ENCODE measurements at places on chromosomes 3 and 15.
A peak's percentile ranks its signal among the peaks of the same experiment; 100 is the strongest.

- no peak for DNase-seq
Measured at GRCh38 chr3:168473334-168473890, 377.7 kb upstream of the GOLIM4 start.

- DNase-seq = no peak
Measured at GRCh38 chr3:126974756-126975155, 8.2 kb upstream of the PLXNA1 start.

- no peak for DNase-seq
Measured at GRCh38 chr15:54250326-54250725, 272.1 kb downstream of the UNC13C start.

DNA sequence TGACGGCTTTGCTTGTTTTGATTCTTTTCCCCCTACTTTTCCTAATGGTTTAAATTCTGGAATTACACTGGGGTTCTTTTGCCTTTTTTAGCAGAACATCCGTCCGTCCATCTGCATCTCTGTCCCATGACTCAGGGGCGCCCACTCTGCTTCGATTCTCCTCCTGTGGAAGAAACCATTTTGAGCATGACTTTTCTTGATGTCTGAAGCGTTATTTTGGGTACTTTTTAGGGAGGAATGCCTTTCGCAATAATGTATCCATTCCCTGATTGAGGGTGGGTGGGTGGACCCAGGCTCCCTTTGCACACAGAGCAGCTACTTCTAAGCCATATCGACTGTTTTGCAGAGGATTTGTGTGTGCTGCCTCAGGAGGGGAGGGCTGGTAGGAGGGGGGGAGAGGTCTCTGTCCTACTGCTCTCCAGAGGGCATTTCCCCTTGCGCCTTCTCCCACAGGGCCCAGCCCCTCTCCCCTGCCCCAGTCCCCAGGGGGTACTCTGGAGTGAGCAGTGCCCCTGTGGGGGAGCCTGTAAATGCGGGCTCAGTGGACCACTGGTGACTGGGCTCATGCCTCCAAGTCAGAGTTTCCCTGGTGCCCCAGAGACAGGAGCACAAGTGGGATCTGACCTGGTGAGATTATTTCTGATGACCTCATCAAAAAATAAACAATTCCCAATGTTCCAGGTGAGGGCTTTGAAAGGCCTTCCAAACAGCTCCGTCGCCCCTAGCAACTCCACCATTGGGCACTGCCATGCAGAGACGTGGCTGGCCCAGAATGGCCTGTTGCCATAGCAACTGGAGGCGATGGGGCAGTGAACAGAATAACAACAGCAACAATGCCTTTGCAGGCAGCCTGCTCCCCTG is 19.5 kb upstream of the BSN start:
- no peak for DNase-seq

DNA sequence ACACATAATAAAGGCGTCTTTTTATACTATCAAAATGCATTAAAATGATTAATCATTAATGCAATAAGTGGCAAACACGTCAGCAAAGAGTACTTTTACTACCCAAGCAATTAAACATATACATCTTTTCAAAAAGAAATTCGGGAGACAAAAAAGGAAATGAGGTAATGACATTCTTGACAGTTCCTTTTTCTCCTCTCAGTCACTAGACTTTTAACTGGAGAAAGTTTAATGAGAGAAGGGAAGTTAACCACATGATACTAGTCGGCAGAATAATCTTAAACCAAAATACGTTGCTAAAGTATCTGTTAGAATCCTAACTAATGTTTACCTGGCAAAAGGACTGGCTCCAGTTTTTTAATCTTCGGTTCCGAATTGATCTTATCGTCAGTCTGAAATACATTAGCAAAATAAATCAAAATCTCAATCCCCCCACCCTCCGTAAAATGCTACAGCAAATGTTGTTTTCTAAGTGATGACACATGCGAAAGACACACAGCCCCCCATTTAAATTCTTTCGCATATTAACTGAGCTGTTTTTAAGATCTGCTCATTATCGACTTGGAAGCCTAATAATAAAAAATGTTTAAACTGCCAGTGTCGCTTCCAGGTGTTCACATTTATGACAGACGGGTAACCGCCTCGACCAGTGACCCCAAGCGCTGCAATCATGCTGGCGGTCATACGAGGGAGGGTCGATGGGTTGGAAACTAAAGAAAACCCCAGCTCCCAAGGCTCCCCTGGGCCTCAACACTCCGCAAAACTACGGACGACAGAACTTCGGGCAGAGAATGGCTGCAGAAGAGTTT is 778 bp downstream of the MTMR10 start:
- DNase-seq = peak; percentile 68

- DNase-seq = no peak
Measured at GRCh38 chr3:154236331-154236730, 88.0 kb downstream of the DHX36 start.

- no peak for DNase-seq
Measured at GRCh38 chr3:39910826-39911464, 101.5 kb downstream of the MYRIP start.

- DNase-seq = no peak
Measured at GRCh38 chr3:23872330-23872729, 44.5 kb downstream of the NKIRAS1 start.

- peak; percentile 50 for DNase-seq
Measured at GRCh38 chr3:69558912-69559311, 173.0 kb upstream of the FRMD4B start.

GRCh38 chr15:69074001-69074842 is 59.7 kb downstream of the NOX5 start:
- DNase-seq = peak; percentile 23

- DNase-seq = peak; percentile 57
Measured at GRCh38 chr3:98343647-98344507, 9.8 kb upstream of the OR5K4 start.
